ENCODE measurements at places on chromosomes 16 and 17.

- no peak for DNase-seq
These were observed 9.7 kb upstream of the SNF8 start for GRCh38 chr17:48954300-48954755.

GRCh38 chr16:85400305-85401205, 212.6 kb upstream of the GSE1 start:
- no peak for DNase-seq

- DNase-seq = no peak
These were observed 70.3 kb upstream of the NOL11 start for GRCh38 chr17:67647482-67647881.

GRCh38 chr16:88599825-88600538, 29.8 kb downstream of the ZC3H18 start:
- DNase-seq = no peak

DNA sequence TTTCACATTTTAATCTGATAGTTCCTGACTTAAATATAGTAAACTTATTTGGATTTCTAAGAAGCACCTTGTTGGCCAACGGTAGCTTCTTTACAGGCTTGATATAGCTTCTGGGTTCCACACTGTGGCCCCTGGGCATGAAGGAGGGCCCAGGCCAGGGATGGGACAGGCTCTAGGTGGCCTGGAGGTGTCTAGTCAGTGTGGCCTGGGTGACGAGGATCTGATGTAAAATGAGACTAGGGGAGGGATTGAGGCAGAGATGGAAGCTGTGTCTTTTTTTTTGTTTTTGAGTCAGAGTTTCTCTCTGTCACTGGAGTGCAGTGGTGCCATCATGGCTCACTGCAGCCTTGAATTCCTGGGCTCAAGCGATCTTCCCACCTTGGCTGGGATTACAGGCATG, 187.0 kb downstream of the PRKCB start:
- DNase-seq = no peak
